DMS 273 treated with DMSO at 0.1 percent for 48 hours (cell line): ENCODE measurements at places on chromosomes 3 and 15.

GRCh38 chr3:18250991-18251390, 174.1 kb downstream of the SATB1 start:
- no peak for DNase-seq

DNA sequence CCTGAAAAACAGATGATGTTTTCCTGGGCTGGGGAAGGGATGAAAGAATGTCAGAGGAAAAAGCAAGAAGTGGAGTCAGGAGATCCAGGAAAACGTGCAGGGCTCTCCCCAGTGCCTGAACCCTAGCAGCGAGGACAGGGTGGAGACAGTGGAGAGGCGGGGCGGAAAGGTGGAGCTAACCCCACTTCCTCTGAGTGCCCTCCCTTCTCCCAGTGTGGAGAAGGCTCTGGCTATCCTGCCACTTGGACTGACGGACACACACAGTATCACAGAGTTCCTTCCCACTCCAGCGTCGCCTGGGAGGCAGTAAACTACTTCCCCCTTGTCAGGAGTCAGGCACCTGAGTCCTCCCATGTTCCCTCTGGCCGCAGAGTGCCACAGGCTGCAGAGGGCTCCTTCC, 125.3 kb upstream of the CHRNA7 start:
- DNase-seq, result no peak

DNA sequence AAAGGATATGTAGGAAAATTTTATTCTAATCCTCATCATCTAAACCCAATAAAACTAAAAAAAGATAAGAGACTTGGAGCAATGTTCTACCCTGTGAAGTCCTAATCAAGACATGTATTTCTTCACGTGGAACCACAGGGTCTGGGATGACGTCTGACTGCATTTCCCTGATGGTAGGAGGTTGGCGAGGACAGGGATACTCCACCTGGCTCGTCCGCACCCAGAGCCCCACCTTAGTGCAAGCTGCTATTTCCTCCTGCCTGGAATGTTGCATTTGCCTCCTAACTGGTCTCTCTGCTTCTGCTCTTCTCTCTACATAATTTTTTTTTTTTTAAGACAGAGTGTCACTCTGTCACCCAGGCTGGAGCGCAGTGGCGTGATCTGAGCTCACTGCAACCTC, 57.7 kb upstream of the RASGRP1 start:
- DNase-seq, result no peak

- no peak for DNase-seq
Measured at GRCh38 chr15:89113296-89114024, 25.2 kb downstream of the ABHD2 start.

- no peak for DNase-seq
Measured at GRCh38 chr3:148585671-148586379, 111.9 kb upstream of the AGTR1 start.

DNA sequence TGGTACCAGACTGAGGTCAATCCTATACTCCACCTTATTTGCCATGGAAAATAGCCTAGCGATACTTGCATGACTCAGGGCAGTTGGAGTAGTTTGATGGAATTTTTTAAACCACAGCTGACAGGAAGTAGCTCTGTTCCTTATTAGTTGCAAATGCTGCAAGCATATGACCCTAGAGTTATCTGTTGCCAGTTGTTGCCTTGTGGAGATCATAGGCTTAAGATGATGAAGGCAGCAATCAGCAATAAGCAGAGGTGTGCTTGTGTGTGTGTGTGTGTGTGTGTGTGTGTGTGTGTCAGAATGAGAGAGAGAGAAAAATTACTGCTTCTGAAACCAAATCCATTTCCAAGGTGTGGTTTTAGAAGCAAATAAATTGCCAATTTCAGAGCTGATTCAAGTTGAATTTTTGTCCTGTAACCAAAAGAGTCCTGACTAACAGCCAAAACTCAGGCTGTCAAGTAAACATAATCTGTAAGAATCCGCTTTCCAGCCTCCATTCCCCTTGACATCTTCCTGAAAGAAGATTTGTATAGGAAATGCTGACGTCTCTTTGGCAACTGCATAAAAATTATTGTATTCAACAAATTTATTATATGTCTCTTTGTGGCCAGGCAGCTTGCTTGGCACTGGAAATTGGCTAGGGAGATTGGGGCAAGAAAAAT, 141.2 kb downstream of the SERPINI1 start:
- DNase-seq, result no peak

- no peak for DNase-seq
Measured at GRCh38 chr3:89139870-89140269, 32.4 kb downstream of the EPHA3 start.

GRCh38 chr15:66940368-66940767, 125.0 kb upstream of the SMAD3 start:
- no peak for DNase-seq

DNA sequence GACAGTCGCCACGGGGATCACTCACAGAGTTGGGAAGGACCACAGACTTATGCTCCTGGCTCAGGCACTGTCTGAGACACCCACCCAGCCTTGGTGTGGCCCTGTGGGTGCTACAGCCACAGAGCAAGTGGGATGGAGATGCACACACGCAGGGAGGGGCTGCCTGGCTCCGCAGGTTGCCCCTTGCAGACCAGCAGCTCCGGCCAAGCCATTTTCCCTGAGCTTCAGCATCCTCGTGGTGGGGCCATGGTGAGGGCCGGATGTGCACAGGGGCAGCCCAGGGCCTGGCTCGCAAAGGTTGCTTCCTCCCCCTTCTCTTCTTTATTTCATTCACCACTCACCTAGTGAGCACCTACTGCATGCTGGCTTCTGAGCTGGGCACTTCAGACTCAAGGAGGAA, 55.4 kb upstream of the GRIP2 start:
- no peak for DNase-seq

GRCh38 chr3:51102396-51102795, 282.7 kb upstream of the MANF start:
- no peak for DNase-seq

- no peak for DNase-seq
Measured at GRCh38 chr3:112101916-112102315, 15.7 kb downstream of the C3orf52 start.

GRCh38 chr3:112649478-112649735, 8.5 kb upstream of the CCDC80 start:
- DNase-seq, result no peak

DNA sequence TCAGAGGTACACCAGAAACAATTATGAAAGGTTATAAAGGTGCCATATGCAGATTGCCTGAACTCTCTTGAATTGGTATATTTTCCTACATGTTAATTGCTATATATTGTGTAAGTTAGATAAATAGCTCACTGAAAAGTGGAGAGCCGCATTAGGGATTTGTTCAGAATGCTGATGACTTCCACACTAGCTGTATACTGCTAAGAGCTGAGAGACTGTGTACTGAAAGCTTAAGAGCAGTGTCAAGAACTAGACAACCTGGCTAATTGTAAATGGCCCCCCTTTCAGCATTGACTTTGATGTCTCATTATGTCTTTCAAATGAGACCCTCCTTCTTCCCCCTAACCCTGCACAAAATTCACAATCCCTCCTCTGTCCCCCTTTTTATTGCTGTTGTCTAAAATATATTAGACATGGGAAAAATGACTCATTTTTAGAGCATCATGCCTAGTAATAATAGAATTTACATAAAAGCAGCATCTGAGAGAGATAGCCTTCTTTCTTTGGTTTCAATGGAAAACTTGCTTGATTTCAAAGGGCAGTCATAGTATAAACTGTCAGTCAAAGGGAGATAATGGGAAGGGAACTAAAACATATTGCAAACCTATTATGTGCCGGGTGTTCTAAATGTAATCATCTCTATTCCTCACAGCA, 34.7 kb upstream of the GREM1 start:
- DNase-seq, result no peak

- no peak for DNase-seq
Measured at GRCh38 chr15:99449514-99449913, 116.3 kb upstream of the MEF2A start.

DNA sequence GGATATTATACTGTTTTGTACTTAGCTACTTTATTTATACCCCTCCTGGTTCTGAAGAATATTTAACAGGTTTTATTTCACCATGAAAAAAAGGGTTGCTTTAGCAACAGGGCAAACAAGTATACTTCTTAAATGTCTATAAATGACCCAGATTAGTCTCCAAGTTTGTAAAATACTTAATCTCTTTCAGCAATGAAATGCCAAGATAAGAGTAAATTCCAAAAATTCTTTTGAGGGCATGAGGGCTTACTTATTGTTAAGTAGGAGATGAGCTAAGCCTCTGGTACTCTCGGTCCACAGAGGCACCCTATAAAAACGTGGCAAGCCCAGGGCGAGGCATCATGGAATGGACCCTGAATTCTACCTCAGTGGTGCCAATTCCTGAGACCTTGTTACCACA, 264.8 kb upstream of the NSMCE3 start:
- no peak for DNase-seq

- DNase-seq, result no peak
Measured at GRCh38 chr15:62606376-62607113, 436.0 kb upstream of the TPM1 start.

- DNase-seq, result no peak
Measured at GRCh38 chr3:147090461-147090860, 315.9 kb downstream of the ZIC4 start.

- no peak for DNase-seq
Measured at GRCh38 chr15:33584797-33585196, 274.0 kb downstream of the RYR3 start.

GRCh38 chr15:91271565-91272153, 171.6 kb downstream of the SV2B start:
- DNase-seq, result peak; percentile 7

DNA sequence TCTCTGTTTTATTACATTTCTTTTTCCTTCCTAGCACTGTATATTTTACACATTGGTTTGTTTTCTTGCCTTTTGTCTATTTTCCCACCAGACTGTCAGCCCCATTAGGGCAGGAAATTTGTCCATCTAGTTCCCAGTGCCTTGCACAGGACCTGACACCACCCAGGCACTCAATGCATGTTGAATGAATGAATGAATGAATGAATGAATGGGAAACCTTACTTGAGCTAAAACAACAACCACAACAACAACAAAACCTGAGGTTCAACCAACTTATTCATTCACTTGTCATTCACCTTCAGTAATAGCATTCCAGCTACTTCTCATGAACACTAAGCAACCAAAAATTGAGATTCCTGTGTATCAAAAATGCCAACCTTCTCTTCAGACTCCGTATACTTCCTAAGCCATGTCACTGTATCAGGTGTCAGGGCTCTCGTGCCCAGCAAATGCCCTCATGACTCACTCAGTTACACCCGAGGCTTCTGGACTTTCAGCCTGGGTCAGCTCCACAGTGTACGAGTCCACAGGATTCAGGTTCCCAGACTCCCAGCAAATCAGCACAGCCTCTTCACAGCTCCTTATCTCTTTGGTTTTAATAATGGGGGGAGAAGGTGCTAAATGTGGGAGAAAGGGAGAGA, 37.3 kb downstream of the FSD2 start:
- DNase-seq, result no peak

DNA sequence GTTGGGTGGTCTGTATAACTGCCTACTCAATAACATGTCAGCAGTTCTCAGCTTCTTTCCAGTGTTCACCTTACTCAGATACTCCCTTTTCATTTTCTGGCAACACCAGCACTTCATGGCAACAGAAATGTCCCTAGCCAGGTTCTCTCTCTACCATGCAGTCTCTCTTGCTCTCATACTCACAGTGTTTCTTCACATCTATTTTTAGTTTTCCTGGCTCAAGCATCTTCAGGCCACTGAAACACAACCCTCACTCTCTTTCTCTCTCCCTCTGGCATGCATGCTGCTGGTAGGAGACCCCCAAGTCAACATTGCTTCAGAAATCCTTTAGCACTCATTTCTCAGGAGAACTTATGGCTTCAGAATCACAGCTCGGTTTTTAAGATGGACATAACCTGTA, at the start of gene CAPN3:
Gene CAPN3 (plus strand): TSS at position 253 of the 400 bp plus-strand sequence. CDS start 305 bp downstream, outside the sequence.
- no peak for DNase-seq

- DNase-seq, result no peak
Measured at GRCh38 chr3:134294302-134295280, 43.9 kb upstream of the RYK start.

DNA sequence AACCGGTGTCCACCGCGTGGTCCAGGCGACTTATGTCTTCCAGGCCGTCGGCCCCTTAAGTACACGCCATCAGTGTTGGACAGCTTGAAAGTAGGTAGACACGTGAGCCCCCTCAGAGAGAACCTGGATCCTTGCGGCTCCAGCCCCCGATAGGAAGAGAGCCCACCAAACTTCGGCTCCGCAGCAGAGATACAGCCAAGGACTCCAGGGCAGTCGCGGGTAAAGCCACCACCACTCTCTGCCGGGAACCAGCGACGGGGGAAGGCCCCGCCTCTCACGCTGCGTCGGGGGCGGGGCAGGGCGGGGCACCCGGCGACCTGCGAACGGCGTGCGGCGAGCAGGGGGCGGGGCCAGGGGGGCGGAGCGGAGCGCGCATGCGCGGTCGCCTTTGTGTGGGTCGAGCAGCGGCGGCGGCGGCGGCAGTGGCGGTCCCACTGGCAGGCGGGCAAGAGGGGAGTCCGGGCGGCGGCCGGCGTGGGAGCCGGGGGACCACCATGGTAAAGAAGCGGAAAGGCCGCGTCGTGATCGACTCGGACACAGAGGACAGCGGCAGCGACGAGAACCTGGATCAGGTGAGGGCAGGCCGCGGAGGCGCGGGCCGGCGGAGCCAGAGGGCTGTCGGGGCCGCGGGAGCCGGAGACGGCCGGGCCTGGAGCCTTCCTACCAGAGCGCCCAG, at the start of gene RTF1:
Gene RTF1 (plus strand): TSS at position 354 of the 676 bp plus-strand sequence. CDS start 21 bp downstream, at position 375.
- peak; percentile 30 for DNase-seq

DNA sequence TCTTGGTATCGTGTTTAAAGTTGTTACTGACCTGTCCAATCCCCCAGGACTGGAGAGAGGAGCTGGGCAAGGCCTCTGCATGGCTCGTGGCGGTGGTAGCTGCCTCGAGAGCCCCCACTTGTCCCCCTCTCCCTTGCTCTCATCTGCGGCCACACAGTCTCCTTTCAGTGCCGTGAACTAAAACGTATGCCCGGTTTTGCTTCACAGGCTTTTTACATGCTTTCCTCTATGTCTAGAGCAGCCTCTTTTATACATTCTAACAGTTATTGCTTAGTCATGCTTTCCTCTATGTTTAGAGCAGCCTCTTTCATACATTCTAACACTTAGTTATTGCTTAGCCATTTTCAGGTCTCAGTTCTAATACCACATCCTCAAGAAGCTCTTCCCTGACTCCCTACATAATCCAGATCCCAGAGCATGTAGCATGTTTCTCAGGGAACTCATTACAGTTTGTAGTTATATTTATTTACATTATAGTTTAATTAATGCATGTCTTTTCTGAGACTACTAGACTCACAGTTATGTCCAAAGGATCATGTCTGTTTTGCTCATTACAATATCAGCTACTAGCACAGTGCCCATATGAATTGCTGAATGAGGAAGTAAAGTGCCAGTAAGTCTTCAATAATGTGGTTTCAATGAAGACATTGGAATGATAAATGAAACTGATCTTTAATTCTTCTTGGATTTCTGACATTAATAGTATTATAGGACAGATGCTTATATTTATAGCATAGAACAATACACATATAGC, 66.5 kb upstream of the TBL1XR1 start:
- no peak for DNase-seq

GRCh38 chr3:182692695-182693094, 100.6 kb upstream of the ATP11B start:
- no peak for DNase-seq

- no peak for DNase-seq
Measured at GRCh38 chr3:136653628-136654027, 98.5 kb downstream of the STAG1 start.

GRCh38 chr3:123078101-123078500, 11.3 kb downstream of the PDIA5 start:
- DNase-seq, result no peak

- DNase-seq, result no peak
Measured at GRCh38 chr3:72692990-72693389, 155.3 kb downstream of the SHQ1 start.

GRCh38 chr3:56795097-56795828, 6.5 kb downstream of the ARHGEF3 start:
- DNase-seq, result no peak
